ENCODE measurements at places on chromosomes 2 and 18.

DNA sequence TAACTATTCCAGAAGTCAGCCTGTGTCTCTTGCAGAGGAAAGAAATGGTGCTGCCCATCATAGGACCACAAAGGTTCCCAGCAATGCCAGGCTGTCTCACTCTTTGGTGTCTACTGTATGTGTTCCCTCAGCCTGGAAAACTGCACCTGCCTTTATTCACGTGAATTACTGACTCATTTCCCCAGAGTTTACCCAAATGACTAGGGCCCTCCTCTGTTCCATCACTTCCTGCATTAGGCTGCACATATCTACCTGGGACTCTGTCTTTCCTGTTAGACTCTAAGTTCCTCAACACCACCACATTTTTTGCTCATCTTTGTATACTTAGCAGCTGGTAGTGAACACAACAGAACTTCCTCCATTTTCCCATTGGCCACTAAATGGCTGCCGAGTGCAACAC is 188.3 kb downstream of the FHOD3 start:
- DNase-seq: no peak

GRCh38 chr2:206083602-206084438 is 2.2 kb downstream of the INO80D start:
- DNase-seq: no peak

DNA sequence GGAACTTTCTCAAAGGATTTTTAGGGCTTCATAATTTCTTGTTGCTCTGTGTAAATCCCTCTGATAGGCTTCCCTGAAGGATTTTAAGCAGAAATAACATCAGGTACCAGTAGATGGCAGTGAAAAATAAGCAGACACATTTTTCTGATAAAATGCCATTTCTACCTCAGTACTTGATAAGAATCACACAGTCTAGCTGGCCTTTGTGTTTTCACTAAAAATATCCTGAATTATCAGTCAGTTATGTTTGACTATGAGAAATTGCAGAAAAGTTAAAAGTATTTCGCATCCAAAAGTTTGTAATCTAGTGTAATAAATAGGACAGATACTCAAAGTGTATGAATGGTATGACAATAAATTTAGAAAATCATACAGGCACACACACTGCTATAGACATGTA is 68.7 kb downstream of the DNAJC10 start:
- no peak for DNase-seq

DNA sequence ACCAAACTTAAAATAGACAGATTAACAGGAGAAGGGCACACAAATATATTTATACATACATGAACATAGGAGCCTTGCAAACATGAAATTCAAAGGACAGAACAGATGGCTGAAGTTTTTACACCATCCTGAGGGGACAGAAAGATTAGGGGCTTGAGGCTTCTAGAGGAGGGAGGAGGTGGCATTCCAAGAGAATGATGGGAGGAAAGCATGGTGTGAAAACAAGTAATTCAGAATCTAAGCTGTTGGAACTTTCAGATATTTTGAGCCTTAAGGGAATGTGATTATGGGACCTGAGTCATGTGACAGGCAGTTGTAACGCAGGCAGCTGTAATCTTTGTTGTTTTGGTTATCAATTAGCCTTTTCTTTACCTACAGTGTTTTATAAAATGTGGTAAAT is 225.2 kb upstream of the SPOPL start:
- no peak for DNase-seq

DNA sequence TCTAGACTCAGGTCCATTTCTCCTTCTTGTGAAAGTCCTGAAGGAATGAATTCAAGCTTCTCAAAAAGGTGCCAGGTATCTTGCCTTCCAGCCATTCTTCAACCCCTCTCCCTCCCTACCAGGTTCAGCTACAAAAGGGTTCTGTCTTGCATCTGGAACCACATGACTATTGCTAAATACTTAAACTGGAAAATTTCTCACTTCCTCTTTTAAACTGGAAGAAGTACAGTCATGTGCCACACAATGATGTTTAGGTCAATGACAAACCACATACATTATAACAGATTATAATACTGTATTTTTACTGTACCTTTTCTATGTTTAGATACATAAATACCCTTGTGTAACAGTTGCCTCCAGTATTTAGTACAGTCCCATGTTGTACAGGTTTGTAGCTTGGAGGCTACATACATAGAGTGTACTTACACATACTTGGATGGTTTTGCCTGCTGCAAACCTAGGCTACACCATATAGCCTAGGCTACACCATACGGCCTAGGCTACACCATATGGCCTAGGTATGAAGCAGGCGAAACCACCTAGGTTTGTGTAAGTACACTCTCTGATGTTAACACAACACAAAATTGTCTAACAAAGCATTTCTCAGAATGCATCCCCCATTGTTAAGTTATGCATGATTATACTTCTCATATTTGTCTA is 142.0 kb upstream of the DNMT3A start:
- DNase-seq: no peak

- DNase-seq: peak; percentile 79
Observed at GRCh38 chr2:46296840-46297545, at the start of gene EPAS1. EPAS1 (plus strand) TSS chr2:46297407; CDS start chr2:46297912, 505 bp downstream.

- DNase-seq: no peak
Observed at GRCh38 chr18:63292831-63293683, 26.5 kb downstream of the BCL2 start.

- no peak for DNase-seq
Observed at GRCh38 chr2:146853741-146854444, 990.9 kb upstream of the ACVR2A start.

DNA sequence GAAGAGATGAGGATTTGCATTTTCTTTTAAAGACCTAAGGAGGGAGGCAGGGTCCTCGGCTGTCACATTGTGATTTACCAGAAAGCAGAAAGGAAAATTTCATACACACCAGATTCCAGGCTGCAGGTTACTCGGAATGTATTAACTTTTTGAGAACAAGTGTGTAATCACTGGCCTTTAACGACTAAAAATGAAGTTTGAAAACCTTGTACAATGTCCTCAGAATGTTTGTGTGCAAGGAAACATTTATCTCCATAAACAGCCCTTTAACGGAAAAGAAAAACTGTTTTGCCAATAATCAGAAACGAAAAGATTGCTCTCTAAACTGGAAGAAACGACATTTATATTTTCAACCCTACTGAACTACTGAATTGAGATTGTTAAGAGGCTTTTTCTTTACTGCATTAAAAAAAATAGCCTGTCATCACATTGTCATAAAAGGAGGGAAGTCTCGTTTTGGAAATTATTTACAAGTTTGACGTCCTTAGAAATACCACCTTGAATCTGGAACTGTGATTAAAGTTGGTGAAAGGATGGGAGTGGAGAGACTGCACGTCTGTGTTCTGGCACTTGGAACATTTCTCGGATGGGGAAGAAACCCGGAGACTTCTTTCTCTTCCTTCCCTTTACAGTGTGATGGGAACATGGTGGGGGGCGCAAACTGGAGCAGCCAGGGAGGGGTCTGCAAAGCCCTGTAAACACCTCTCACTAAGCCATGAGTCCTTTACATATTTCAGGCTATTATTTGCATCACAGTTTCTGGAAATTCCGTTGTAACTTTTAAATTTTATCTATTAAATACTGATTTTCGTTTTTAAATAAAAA is 134.1 kb upstream of the SIX3 start:
- no peak for DNase-seq

GRCh38 chr2:29580223-29580622 is 341.2 kb downstream of the ALK start:
- DNase-seq: no peak

GRCh38 chr2:124187948-124188347 is 162.9 kb downstream of the CNTNAP5 start:
- no peak for DNase-seq

DNA sequence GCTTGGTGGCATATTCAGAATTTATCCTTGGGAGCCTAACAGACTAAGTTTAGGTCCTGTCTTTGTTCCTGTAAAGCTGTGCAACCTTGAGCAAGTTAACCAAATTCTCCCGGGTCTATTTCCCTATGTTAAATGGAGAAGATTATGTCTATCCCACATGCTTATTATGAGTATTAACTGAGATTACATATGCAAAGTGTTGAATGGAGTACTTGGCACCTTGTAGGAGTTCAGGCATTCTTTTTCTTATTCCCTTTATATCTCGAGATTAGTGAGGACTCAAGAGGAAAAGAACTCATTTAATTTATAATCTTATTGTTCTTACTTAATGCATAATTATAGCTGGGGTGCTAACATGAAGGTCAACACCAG is 184.6 kb downstream of the FMNL2 start:
- no peak for DNase-seq

DNA sequence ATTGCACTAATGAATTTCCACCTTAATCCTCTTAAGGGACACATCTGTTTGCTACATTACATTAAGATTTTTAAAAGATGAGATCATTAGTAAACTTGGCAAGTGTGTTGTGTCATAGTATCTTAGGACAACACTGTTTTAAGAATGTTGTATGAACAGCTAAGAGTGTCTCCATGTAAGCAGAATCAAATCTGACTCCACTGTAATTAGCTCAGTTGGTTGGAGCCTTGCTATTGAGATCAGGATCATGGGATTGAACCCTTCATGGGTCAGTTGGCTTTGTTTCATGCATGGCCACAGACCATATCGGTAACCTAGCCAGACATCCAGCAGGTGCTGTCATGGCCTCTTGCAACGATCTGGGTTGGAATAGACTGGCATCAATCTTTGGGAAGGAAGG is 5.2 kb downstream of the FHOD3 start:
- DNase-seq: no peak

DNA sequence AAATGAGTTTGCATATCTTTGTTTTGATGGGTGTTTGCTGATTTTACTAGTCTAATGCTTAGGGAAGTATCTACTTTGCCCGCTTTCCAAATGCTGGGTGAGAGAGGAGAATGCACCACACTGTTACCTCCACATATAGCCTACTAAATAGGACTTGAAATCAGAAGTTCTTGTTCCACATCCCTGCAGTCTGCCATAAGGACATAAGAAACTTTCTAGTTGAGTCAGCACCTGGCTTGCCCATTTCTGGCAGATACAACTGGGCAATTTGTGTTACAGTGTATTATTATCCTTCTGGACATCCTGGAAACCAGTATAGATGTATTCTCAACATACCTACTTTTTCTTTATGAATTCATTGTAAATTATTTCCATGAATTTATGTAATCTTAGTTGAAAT is 29.5 kb downstream of the ANXA4 start:
- DNase-seq: no peak

DNA sequence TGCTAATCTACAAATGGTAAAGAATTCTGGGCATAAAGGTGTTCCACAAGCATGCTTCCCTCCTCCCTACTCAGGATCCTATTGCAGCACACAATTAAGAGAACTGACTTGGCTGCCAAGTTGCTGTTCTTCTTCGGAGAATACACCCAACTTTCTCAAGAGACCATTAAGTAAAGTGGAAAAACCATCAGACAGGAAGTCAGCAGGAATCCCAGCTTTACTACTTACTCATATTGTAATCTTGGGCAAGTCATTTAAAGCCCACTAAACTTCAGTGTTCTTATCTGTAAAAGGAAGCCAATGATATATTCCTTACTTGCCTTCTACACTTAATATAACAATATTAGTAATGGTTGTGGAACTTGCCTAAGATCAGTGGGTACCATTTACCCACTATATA is 37.8 kb downstream of the PSTPIP2 start:
- DNase-seq: no peak

DNA sequence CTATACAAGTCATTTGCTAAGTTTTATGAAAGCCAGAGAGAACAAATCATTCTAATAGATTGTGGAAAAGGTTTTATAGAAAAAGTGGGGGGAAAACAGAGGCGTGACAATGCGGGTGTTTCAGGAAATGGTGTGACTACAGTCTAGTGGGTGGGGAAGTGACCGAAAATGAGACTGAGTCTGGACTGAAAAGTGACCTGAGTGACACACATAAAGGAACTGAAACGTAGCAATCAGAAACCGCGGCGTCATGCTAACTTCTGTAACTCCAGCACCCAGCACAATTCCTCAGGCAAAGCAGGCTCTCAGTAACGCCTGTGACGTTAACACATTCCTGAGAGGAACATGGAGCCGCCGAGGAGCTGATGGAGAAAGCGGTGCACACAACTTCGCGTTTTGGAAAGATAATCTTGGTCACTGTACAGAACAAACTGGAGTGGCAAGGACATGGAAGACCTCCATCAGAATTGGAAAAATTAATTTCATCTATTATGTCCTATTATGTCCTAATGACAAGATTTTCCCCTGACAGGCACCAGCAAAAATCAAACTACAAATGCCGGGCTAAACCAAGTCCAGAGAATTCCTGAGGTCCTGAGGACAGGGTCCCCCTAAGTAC is 1.4 kb upstream of the CD226 start:
- no peak for DNase-seq

DNA sequence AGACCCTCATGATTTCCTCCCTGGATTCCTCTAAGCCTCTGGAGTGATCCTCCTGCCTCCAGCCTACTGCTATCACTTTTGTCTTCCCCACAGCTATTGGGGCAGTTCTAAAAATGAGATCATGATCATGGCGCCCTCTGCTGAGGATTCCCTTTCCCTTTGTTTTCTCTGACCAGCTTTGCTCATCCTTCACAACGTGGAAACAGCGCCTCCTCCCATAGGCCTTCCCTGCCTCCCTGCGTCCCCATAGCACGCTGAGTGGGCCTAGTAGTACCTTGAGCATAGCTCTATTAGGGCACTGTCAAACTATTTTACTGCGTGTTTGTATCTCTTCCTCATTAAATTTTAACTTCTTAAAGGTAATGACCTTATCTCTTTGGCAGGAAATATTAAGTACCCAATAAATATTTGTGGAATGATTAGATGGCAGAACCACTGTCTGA is 207.0 kb upstream of the FANCL start:
- DNase-seq: peak; percentile 66

GRCh38 chr2:27870724-27871123 is 19.5 kb downstream of the RBKS start:
- DNase-seq: no peak

DNA sequence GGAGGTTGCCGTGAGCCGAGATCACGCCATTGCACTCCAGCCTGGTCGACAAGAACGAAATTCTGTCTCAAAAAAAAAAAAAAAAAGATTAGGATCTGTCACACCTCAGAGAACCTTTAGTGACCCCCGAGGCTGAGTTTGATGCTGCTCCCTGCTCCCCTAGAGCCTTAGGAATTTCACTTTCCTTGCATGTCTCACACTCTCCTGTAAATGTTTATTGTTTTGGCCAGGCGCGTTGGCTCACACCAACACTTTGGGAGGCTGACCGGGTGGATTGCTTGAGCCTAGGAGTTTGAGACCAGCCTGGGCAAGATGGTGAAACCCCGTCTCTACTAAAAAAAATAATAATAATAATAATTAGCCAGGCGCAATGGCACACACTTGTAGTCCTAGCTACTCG is 31.5 kb downstream of the SRSF7 start:
- DNase-seq: no peak

DNA sequence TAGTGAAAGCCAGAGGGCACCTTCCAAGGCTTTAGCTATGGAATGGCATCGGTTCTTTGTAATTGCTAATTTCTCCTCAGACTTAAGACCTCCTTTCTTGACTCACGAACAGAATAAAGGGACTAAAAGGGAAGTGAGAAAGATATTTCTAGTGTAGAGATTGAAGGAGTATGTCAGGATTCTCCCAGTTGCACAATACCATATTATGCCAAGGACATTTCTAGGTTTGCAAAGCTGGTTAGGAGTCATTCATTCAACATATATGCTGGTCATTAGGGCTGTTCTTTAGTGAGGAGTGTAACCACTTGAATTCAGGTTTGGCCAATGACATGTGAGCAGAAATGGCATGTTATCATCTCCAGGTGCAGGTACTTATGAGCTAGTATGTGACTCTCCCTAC is 7.4 kb downstream of the REEP1 start:
- DNase-seq: no peak

- no peak for DNase-seq
Observed at GRCh38 chr18:22827216-22827615, 105.9 kb upstream of the RBBP8 start.

- DNase-seq: no peak
Observed at GRCh38 chr2:80830891-80831290, 526.3 kb upstream of the LRRTM1 start.
